ENCODE measurements at places on chromosomes 7 and 10.

DNA sequence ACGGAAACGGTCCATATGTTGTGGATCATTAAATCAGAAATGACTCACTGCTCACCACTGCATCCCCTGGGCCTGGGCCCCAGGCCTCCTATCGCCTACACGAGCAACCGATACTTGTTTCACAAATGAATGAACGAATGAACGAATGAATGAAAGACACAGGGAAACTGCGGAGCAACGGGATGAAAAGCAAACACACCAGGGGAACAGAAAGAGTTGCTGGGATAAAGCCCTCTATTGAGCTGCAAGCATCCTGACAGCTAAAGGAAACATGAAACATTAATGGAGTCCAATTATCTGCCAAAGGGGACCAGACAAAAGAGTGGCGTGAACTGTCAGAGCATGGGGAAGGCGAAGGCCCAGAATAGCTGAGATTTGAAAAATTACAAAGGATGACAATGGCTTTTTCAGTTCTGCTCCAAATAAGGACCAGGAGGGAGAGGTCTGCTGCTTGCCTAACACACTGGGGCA lies 92.1 kb downstream of the GRB10 start:
- DNase-seq = no peak

DNA sequence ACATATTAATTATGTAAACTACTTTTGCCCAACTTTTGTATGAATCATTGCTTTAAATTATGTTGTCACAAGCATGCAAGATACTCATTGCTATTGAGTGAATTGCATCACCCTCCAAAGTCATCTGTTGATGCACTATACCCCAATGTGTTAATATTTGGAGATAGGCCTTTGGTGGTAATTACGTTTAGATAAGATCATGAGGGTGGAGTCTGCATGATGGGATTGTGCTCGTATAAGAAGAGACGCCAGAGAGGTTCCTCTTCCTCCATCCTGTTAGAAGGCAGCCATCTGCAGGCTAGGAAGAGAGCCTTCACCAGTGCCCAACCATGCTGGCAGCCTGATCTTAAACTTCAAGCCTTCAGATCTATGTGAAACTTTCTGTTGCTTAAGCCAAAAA lies 95.3 kb upstream of the MAGI2 start:
- DNase-seq = no peak

GRCh38 chr7:20958572-20958971 lies 171.9 kb upstream of the SP8 start:
- no peak for DNase-seq

- DNase-seq = no peak
These were observed 58.6 kb upstream of the OPALIN start for GRCh38 chr10:96417441-96417840.

DNA sequence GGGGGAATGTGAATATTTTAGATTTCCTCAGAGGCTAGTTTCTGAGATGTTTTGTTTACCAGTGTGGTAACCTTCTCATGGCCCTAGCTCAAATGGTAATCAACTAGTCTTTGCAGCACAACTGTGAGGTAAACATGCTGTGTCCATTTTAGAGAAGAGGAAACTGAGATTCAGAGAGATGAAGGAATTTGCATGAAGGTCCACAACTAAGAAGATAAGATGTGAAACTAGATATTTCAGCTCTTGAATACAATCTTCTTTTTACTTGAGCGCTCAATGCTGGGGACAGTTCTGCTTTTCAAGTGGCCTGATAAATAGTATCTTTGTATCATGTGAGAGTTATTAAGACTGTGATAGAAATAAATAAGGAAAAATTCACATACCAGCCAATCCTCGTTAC lies 245.4 kb downstream of the AUTS2 start:
- no peak for DNase-seq

Measured in amygdala (tissue), 56 donors.